ENCODE measurements at places on chromosomes 16 and 17.

DNA sequence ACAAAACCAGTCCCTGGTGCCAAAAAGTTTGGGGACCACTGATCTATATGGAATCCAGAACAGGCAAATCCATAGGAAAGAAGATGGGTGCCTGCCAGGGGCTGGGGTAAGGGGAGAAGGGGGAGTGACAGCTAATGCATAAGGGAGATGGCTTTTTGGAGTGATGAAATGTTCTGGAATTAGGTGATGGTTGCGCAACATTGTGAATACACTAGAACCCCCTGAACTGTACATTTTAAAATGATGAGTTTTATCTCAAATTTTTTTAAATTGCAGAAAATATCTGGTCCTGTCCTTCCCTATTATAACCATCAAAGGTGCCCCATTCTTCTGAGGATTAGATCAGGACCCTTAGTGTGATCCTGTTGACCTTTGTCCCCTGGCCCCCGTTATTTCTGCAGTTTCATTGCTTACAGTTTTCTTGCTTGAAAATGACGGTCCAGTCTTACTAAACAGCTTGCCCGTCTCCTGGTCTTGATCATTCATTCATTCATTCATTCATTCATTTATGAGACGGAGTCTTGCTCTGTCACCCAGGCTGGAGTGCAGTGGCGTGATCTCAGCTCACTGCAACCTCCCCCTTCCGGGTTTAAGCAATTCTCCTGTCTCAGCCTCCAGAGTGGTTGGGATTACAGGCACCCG lies 4.6 kb downstream of the BCO1 start:
- no peak for DNase-seq

GRCh38 chr17:28407974-28408306 lies 1.9 kb upstream of the SLC46A1 start:
- peak; percentile 91 for DNase-seq

DNA sequence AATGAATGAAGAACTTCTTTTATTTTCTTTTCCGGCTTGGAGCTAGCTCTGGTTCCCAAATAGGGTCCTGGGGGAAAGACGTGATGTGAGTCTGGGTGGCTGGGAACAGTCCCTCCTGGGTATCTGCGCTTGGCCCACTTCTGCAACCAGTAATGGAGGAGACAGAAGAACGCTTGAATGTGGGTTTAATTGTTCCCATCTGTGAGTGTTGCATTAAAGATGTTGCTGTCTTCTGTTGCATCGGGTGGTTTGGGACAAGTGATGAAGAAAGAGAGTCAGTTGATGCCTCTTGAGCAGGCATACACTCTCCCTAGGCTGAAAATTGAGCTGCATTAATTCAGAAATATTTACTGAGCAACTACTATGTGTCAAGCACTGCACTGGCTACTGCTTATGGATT lies 511.1 kb downstream of the CDH13 start:
- no peak for DNase-seq

GRCh38 chr16:67917852-67918236 lies 13.8 kb downstream of the CTRL start:
- peak; percentile 88 for DNase-seq

- DNase-seq, result no peak
Observed at GRCh38 chr16:15545544-15545943, 97.4 kb downstream of the MARF1 start.

DNA sequence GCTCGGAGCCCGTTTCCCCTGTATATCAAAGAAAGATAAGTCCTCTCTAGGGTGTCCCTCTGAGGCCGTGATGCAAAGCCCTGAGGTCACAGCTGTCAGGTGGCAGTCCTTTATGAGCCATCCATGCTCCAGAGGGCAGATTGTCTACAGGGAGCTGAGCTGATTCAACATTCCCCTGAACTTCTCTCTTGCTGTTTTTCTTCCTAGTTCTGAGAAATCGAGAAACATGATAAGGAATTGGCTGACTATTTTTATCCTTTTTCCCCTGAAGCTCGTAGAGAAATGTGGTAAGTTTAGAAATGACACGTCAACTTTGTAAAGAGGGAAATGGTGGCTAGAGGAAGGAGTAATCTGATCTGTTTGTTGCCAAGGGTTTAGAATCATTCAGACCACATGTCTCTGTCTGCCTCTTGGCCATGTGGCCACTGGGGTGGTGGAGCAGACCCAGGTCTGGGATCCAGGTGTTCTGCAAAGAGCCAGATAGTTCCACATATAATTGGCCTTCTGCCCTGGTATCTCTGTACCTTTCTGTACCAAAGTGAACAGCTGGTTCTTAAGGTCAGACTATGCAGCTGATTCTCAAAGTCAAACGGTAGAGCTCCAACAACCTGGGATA lies 3.5 kb downstream of the CTNS start:
- DNase-seq, result peak; percentile 56

GRCh38 chr17:38451030-38451839 lies 23.0 kb downstream of the ARHGAP23 start:
- peak; percentile 98 for DNase-seq

DNA sequence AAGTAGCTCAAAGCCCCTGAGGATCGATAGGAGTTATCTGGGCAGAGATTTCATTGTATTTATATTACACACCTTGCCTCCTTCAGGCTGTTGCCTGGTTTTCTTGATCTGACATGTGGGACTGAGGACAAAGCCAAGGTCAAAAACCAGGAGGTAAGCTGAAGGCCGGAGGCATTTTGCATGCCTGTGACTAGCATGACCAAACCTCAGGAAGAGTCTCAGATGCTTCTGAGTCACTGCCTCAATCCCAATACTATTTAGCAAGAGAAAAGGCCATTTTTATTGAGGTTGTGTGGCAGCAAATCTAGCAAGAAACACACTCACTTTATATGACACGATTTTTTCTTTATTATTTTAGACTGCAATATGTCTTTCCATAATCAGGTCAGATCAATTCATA lies 968.1 kb downstream of the CDH11 start:
- DNase-seq, result peak; percentile 28

DNA sequence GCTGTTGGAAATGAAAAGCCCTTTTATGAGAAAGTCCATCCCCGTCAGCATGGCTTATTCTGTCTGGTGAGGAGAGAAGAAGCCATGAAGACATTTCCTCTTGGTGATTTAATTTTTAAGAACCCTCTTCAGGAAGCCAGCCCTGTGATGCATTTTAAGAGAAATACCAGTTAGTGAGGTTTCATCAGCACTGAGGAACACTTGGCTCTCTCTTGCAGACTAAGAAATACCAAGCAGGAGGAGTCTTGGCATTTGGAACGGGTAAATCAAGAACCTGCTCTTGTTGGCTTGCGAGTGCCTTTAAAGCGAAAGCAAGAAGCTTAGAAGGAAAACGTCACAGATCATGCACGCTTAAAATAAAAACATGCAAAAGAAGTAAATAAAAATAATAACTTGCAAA lies 17.5 kb downstream of the RAB11FIP3 start:
- DNase-seq, result no peak

GRCh38 chr17:11264183-11264871 lies 23.3 kb downstream of the SHISA6 start:
- peak; percentile 47 for DNase-seq

DNA sequence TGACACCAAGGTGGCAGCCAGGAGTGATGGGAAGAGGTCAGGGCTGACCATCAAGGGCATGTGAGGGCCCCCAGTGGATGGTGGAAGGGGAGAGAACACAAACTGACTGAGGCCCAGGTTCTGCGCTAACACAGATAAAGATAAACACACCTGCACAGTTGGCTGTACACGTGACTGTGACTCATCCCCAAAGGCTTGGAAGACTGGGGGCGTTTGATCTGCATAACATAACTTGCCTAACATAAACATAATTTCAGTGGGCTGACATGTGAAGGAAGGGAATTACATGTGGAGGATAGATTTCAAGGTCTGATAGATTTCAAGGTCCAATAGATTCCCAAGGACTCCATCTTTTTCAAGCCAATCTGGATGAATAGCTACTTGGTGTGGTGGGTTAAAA lies 100.9 kb upstream of the TNRC6C start:
- no peak for DNase-seq

DNA sequence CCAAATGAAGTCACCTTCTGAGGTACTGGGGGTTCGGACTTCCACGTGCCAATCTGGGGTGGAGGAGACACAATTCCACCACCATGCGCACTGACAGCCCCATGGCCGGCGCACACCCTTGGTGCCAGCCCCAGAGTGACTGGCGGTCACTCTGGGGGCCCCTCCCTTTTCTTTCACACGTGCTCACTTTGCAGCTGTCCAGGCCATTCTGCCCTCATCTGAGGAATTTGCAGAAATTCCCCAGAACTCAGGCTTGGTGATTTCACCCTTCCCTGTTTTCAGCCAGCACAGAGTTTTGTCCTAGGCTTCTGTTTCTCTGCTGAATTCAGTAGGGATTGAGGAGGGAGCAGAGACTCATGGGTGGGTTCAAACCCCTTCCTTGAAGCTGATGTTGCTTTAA lies 54.8 kb downstream of the CDRT4 start:
- no peak for DNase-seq

DNA sequence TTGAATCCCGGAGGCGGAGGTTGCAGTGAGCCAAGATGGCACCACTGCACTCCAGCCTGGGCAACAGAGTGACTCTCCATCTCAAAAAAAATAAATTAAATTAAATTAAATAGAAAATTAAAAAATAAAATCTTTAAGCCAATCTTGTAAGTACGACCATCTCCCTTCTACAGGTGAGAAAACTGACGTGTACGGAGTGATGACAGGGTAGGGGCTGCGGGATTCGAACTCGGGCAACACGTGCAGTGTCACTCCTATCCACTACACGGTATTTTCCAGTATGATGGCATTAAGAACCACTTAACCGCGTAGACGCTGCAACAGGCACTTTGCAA lies 762 bp downstream of the WDR59 start:
- DNase-seq, result no peak

DNA sequence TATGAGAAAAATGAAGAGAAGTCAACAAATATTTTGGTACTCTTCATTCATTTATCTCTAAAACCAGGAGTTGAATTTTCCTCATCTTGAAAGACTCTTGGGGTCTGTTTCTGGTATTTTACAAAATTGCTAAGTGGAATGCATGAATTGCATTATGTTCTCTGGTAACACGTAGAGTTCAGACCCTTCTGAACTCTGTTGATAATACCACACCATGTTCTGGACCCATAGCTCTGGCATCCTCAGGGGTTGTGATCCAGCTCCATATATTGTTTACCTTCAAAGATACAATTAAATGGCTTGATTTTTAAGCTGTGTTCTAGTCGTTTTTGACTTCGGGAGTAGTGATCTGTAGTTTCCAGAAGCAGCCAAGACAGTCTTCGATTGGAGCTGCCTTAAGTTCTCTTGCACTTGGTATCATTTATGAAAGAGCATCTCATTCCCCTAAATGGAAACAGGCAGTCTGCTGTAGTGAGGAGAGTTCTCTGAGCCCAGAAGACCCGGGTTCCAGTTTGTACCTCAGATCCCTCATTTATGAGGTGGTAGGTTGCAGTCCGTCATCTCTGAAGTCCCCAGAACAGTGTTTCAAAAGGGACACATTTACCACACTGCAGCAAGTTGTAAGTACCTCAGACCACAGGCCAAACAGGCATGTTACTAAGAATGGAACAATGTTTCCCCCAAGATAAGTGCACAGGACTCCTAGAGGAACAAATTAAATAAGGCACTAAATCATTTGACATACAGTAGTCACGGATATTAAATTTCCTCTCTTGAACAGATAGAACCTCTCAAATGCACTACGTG lies 9.6 kb downstream of the PSMD7 start:
- no peak for DNase-seq

GRCh38 chr16:80463326-80463725 lies 77.5 kb upstream of the DYNLRB2 start:
- DNase-seq, result no peak

GRCh38 chr16:47991491-47991890 lies 164.3 kb downstream of the ABCC12 start:
- DNase-seq, result no peak

DNA sequence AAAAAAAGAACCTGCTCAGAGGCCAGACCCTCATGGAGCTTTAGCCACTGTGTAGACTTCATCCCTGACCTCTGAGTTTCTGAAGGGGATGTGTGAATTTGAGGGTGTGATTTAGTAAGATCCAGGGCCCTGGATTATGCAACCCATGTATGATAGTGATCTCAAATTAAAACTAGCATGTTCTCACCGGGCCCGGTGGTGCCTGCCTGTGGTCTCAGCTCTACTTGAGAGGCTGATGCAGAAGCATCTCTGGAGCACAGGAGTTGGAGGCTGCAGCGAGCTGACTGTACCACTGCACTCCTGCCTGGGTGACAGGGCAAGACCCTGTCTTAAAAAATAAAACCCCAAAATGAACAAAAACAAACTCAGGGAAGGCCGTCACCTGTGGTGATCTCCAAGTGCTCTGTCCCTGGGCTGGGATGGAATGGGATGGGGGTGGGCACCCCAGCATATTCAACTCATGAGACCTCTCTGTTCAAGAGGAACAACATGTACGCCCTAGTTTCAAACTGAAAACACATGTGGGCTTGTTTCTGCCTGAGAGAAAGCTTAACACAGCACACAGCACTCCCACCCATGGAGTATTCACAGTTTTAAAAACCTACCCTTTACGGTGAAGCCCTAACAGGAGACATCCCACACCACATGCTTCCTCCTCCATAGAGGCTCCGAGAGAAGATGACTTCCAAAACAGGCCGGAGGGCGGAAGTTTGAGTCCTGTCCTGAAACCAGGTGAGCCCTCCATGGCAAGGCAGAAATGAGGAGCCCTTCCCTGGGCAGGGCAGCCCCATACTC lies 30.1 kb downstream of the GNPTG start:
- no peak for DNase-seq
